PC-3 (cell line): ENCODE measurements at places on chromosomes 1 and 21. TPM values are rescaled to one million over a fixed set of nuclear protein-coding genes. Genes with fewer than 3 reads are reported as not detected.
A peak's percentile ranks its signal among the peaks of the same experiment; 100 is the strongest.

DNA sequence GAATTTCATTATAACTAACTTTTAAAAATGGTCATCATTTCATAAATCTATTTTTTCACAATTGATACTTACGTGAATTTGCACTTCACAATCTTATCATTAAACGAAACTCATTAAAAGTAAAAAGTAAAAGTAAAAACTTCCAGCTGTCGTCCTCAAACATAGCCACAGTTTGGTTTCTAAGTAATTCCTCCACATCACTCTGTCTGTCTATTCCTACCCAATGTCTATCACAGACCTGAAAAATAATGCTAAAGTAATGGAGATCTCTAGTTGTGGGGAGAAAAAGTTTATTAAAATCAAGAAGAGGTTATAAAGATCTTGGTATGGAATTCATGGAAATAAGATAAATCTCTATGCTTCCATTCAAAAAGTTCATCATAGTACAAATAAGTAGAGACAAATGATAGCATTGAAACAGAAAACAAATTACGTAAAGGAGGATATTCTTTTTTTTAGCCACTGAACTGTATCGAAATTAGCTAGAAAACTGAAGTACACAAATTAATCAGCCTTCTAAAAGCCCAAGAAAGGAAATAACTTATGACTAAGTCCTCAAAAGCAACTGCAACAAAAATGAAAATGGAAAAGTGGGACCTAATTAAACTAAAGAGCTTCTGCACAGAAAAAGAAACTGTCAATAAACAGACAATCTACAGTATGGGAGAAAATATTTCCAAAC, 148.6 kb downstream of the TIAM1 start:
- peaks cover 23% of the 10 kb centered on the region for H3K4me1 ChIP-seq
- H3K4me3 ChIP-seq: no peak overlapping the region
- DNase-seq: no peak
- H3K36me3 ChIP-seq: no peaks in the 10 kb centered on the region
- H3K27me3 ChIP-seq: no peaks in the 10 kb centered on the region

- no peak for DNase-seq
- H3K4me1 ChIP-seq: no peaks in the 10 kb centered on the region
- no peaks in the 10 kb centered on the region for H3K36me3 ChIP-seq
- H3K27ac ChIP-seq: no peak overlapping the region
Measured at GRCh38 chr21:32186804-32187203, 92.0 kb downstream of the MIS18A start.

DNA sequence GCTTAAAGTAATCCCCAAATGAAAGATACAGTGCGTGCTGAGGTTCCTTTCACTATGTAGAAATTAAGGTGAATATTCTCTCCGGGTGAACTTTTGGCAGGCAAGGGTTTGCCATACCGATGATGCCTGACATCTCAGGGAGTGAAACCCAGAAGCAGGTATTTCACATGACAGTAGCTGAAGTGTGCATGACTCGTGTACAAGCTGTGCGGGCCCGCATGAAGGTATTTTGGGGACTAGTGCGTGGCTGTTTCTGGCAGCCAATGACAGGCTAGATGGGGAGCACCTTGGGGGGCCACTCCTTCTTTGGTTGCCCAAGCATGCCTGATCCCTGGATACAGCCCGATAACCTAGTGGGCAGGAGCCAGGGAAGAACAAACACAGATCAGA, 569.0 kb downstream of the SMYD3 start:
- H3K27me3 ChIP-seq: no peaks in the 10 kb centered on the region
- H3K4me3 ChIP-seq: no peak overlapping the region
- H3K36me3 ChIP-seq: no peaks in the 10 kb centered on the region
- no peak overlapping the region for H3K27ac ChIP-seq

DNA sequence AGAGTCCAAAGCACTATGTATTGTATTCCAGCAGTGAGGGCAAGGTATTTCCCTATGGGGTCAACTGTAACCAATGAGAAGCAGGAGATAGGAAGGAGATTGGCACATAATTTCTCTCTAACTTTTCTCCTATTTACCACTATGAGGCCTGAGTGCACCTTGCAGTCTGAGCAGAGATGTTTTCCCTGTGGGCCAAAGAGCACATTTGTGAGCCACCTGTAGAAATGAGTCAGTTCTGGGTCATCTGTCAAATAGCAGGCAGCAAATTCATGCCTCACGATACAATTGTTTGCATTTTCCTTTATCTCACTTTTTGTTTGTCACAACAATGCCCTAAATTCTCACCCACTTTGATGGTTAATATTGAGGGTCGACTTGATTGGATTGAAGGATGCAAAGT, 547.2 kb upstream of the NCAM2 start:
- DNase-seq: peak; percentile 81
- H3K36me3 ChIP-seq: no peaks in the 10 kb centered on the region
- H3K4me1 ChIP-seq: peaks cover 10% of the 10 kb centered on the region; the same call in 1 of the 2 replicates
- no peak overlapping the region for H3K4me3 ChIP-seq
- H3K27me3 ChIP-seq: no peaks in the 10 kb centered on the region

DNA sequence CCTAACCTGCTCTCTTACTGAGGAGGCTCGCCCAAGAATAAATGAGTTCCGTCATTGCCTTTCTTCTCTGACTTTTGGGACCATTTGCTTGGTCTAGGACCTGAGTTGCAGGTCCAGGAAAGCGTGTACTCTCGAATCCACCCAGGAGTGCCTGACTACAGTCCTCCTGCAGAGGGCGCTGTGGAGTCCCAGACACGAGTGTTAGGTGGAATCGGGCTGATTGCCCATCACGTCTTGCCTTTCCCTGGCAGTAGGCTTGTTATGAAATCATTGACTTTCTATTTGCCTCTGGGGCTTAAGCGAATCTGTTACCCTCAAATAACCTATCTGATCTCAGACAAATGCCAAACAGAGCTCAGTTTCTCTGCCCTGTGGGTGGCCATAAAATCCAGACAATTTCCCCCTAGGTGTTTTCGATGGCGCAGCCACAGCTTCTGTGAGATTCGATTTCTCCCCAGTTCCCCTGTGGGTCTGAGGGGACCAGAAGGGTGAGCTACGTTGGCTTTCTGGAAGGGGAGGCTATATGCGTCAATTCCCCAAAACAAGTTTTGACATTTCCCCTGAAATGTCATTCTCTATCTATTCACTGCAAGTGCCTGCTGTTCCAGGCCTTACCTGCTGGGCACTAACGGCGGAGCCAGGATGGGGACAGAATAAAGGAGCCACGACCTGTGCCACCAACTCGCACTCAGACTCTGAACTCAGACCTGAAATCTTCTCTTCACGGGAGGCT, at the start of gene IL20:
TSS of gene IL20 (plus strand) at position 685 of the 733 bp plus-strand sequence. CDS start 230 bp downstream, outside the sequence.
- DNase-seq: peak; percentile 98
- no peak within 1 kb of the TSS for H3K4me3 ChIP-seq
- no peak within 1 kb of the TSS for H3K27ac ChIP-seq
- H3K4me1 ChIP-seq: no peaks in the 10 kb centered on the region

The FCRL4 gene
- not detected in 2 replicates for total RNA-seq

The KCNN3 gene
- total RNA-seq: 0.12 and 0.26 TPM in 2 replicates
